ENCODE measurements at places on chromosomes 7 and 10. TPM values are rescaled to one million over a fixed set of nuclear protein-coding genes. Genes with fewer than 3 reads are reported as not detected.

DNA sequence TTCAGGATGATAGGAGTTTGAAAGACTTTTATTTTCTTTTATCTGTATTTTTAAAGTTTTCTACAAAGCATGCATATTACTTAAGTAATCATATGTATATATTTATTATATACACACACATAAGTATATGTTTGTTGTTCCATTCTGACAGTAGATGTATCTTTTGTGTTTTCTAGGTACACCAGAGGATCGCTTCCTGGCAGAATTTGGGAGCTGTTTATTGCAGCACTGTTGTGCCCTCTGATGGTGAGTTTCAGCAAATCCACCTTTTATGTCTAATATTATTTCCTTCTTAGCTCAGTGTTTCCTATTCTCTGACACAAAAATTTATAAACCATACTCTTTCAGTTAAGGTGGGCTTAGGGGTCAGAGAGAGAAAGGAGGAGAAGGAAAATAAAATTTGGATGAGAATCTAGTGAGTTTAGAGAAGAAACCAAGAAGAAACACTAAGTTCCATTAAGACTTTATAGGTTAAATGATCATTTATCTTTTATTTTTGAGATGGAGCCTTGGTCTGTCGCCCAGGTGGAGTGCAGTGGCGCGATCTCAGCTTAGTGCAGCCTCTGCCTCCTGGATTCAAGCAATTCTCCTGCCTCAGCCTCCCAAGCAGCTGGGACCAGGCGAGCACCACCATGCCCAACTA is 59.2 kb upstream of the OIT3 start:
- peak; percentile 76 for DNase-seq

DNA sequence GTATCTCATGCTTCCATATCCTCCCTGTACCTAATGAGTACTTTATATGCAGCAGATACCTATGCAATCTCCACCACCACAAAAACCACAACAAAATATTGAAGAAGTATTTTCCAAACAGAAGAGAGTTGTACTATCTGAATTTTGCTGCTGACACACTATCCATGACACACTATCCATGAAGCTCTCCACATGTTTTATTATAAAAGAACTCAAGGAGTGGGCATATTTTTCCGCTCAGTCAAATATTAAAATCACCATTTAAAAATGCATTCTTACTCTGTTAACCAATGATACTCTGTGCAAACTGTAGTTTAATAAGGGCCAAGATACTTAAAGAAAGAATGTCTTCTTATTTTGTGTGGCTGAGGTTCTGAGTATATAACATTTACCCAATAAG is 2.8 kb downstream of the BET1 start:
- no peak for DNase-seq

DNA sequence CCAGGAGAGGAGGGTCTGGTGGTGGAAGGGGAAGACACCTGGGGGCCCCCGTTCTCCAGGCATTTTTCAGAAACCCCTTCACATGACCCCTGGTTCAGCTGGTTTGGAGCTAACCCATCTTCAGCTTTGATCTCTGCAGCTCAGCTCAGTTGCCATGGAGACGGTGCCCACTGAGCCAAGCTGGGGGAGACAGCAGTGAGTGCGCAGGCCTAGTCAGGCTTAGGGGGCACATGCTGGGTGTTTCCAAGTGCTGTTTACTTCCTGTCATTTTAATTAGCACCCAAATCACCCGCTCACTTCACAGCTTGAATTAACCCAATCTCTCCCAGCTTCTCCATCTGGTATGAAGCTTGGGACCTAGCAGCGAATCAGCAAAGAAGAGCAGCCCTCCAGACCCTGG is 9.0 kb downstream of the SPOCK2 start:
- DNase-seq, result no peak

DNA sequence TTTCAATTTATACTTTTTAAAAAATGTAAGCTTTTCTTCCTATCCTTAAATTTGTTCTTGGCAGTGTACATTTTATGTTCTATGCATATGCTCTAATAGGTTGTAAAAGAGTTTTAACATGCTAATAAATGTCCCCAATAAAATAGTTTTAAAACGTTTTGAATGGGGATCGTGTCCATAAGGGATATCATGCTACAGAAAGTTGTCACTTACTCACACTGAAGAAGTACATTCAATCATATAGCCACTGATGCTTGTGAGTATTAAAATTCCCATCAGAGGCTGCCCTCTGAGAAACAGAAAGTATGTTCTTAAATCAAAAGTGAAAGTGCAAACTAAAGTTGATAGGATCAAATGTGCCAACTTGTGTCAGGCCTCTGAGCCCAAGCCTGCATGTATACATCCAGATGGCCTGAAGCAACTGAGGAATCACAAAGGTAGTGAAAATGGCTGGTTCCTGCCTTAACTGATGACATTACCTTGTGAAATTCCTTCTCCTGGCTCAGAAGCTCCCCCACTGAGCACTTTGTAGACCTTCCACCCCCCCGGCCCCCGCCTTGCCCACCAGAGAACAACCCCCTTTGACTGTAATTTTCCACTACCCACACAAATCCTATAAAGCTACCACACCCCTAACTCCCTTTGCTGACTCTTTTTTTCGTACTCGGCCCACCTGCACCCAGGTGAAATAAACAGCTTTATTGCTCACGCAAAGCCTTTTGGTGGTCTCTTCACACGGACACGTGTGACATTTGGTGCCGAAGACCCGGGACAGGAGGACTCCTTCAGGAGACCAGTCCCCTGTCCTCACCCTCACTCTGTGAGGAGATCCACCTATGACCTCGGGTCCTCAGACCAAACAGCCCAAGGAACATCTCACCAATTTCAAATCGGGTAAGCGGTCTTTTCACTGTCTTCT is 877 bp upstream of the NOD1 start:
- DNase-seq, result no peak

DNA sequence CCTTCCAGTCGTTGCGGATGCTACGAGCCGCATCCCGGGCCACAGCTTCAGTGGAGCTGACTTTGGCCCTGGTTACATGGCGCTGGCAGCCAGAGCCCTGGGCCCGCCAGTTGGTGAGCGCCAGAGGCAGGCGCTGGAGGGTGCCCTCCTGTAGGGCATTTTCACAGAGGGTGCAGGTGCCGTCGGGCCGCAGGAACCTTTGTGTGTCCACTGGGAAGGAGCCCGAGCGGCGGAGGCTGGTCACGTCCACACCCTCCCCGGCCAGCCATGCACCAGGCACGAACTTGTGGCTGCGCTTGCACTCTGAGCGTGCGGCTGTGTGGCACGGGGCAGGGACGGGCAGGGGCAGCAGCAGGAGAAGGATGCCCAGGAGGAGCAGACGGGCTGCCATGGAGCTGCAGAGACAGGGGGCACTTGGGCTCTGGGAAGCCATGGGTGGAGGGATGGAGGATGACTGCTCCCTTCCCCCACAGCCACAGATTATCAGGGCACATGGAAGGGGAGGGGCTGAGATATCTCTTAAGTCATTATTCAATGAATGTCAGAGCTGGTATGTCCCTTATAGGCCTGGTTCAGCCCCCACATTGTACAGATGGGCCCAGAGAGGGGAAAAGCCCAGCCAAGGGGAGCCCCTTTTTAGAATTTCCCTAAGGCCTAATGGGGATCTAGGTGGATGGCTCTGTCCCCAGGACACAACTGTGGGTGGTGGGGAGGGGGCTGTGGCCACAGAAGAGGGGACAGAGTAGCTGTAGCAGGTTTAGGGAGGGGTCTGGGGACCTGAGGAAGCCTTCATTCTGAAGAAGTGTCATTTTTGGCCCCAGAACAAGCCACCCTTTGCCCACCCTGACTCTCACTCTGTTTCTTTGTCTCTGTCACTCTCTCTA is 1.8 kb downstream of the PRF1 start:
- DNase-seq, result no peak

TMEM196 gene
- not detected for total RNA-seq

FGFBP3 gene
- 73.9 TPM for total RNA-seq

GRB10 gene
- total RNA-seq, result 154 TPM

DNA sequence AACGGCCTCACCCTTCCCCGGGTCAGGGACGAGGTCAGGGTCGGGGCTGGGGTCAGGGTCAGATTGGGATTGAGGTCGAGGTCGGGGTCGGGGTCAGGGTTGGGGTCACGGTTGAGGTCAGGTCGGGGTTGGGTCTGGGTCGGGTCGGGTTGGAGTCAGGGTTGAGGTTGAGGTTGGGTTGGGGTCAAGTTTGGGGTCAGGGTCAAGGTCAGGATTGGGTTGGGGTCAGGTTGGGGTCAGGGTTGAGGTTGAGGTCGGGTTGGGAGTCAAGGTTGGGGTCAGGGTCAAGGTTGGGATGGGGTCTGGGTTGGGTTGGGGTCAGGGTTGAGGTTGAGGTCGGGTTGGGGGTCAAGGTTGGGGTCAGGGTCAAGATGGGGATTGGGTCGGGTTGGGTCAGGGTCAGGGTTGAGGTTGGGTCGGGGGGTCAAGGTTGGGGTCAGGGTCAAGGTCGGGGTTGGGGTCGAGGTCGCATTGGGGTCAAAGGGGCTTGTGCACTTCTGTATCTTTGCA is 131.4 kb downstream of the VIPR2 start:
- DNase-seq, result no peak

DNA sequence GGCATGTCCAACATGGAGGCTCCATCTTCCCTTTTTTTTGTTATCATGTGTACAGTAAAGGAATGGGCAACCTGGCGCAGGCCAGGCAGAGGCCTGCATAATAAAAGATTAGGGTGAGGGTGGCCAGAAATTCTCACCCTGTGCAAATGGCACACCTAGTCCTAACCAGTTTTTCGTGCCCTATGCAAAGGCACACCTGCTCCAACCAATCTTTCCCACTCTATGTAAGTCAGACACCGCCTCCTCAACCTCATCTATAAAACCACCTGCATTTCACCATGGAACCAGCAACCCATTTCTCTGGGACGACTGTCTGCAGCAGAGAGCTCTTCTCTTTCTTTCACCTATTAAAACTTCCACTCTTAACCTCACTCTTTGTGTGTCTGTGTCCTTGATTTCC is 16.1 kb downstream of the TBATA start:
- DNase-seq, result no peak

DNA sequence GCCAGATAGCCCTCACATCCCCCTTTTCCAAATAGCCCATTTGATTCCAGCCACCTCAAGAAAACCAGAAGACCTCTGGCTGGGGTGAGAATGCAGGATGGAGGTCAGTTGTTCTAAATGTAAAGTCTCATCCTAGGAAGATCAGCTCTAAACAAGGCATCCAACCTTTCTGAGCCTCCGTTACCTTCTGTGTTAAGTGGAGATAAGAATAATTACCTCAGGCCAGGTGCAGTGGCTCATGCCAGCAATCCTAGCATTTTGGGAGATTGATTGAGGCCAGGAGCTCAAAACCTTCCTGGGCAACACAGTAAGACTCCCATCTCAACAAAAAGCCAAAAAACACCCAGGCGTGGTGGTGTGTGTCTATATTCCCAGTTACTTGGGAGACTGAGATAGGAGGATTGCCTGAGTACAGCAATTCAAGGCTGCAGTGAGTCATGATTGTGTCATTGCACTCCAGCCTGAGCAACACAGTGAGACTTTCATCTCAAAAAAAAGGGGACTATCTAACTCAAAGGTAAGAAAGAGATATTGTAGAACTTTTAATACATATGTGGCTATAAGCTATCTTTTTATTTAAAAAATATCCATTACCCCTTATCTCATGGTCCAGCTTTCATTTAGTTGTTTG is 43.5 kb downstream of the PRTFDC1 start:
- no peak for DNase-seq

GRCh38 chr10:112022196-112022595 is 161.4 kb downstream of the GPAM start:
- DNase-seq, result peak; percentile 5

WEE2 gene
- total RNA-seq, result 0.16 TPM

DNA sequence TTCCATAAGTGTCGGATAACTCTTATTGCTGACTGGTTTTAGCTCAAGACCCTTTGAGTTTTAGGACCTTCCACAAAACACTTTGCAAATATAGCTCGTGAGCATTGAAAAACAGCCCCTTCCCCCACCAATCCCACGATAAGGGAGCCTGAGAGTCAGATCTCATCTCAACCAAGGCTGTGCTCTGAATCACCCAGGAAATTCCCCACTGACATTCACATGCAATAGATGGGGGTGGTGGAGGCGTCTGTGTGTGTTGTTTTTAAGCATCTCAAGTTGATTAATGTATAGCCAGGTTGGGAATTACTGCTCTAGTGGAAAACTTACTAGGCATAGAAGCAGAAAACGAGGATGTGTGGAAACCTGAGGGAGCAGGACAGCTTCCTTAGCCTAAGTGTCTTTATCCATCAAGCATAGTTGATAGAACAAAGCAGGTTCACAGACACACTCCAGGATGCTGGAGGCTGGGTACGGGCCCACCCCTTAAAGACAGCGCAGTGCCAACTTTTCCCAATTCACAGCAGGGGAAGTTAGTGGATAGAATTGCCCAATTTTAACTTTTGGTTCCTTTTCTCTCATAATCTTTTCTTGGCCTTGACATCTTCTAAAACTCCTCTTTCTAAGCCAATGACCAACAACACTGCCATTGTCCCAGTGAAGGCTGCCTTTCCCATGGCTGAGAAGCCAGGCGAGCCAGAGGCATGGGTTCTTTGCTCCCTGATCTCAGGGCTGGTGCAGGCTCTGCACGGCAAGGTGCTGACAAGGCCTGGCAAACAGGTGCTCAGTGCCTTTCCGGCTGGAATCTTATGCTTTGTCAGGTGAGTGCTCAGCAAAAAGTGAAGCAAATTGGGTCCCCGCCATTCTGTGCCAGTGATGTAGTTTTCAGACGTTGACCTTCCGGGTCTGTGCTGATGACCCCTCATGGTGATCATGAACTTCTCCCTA is 98.5 kb upstream of the INSIG1 start:
- no peak for DNase-seq

DNA sequence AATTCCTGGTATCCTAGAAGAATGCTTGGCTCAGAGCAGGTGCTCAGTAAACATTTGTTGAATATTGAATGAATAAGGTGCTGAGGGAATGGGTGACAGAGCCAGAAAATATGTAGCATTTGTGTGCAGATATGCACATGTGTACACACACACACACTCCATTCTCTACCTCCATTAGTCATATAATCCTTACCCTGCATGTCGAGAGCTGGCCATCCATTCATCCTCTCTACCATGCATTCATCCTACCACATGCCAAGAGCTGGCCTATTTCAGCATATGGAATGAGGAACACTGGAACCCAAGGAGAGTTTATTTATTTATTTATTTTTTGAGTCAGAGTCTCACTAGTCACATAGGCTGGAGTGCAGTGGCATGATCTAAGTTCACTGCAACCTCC is 284.8 kb downstream of the PLXNA4 start:
- DNase-seq, result no peak

GRCh38 chr7:7858559-7858958 is 110.0 kb upstream of the GLCCI1 start:
- DNase-seq, result no peak

DNA sequence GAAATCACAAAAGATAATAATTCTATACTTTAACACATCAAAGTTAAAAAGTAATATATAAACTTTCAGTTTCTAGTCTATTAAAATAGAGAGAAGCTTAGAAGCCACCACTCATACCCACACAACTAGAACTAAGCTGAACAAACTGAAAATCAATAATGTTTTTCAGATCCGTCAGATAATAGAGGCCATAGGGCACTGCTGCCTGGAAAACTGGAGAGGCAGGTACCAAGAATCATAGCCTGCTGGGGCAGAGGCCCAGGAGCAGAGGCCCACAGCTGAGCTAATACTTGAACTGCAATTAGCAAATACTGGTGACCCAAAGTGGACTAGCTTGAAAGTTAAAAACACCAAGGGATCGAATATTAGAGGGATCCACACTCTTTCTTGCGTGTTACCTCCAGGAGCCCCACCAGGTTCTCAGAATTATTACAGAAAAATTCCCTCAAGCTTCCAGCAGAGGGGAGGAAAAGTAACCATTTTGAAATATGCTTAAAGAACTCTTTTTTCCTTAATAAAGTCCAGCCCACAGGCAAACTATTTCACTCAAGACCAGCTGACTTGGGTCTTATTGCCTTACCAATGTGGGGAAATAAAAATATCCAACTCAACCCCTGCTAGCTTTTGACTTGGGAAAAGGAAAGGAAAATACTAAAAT is 774.1 kb upstream of the IGFBP3 start:
- DNase-seq, result no peak

GRCh38 chr7:112137141-112138101 is 68.8 kb downstream of the DOCK4 start:
- DNase-seq, result peak; percentile 52
